Naive thymus-derived CD4-positive, alpha-beta T cell (primary cell): ENCODE measurements at places on chromosomes 12 and 14. TPM values are rescaled to one million over a fixed set of nuclear protein-coding genes. Genes with fewer than 3 reads are reported as not detected.

GRCh38 chr14:70021548-70022220 lies 142.5 kb downstream of the SMOC1 start:
- H3K27me3 ChIP-seq: no peaks in the 10 kb centered on the region
- no peak for DNase-seq
- no peaks in the 10 kb centered on the region for H3K4me1 ChIP-seq
- no peak overlapping the region for H3K4me3 ChIP-seq

DNA sequence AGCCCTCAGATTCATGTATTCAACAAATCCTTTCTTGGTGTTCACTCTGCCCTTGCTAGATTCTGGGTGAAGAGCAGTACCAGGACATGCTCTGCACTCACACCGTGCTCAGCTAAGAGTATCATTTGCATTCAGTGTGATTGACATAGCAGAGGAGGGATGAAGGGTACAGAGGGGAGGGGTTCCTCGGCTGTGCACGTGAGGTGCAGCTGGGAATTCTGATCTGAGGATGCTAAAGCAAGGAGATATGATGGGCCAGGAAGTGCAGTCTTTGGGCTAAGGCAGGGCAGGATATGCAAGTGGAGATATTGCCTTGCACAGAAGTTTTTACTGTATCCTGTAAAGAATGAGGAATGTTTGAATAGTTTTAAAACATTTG lies 108.6 kb downstream of the FGD4 start:
- no peaks in the 10 kb centered on the region for H3K27me3 ChIP-seq
- no peak overlapping the region for H3K27ac ChIP-seq
- no peak overlapping the region for H3K4me3 ChIP-seq
- H3K36me3 ChIP-seq: no peaks in the 10 kb centered on the region

Gene SDR9C7
- not detected for polyA plus RNA-seq

DNA sequence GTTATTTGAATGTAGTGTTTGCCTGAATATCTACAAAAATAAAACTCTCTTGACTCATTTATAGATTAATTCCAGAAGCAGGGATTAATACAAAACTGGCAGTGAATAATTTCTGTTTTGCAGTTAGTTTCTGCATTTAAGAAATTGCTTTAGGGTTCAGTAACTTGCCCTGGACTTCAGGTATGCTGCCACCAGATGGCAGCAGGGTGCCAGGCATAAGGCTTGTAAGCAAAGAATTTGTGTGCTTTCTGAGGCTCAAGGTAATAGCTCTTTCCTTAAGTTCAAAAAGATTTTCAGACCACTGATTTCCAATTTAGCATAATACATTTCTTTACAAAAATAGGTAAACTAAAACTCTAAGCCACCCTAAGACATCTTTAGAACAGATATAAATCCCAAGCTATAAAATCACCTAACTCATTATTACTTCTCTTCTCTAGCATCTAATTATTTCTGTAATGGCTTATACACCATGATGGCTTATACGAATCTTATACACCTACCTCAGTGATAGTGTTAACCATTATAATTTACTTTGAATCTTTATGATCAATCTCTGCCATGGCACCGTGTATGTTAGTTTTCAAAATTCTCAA lies 398.3 kb downstream of the APAF1 start:
- peak; percentile 16 for DNase-seq
- H3K4me3 ChIP-seq: no peak overlapping the region
- no peaks in the 10 kb centered on the region for H3K36me3 ChIP-seq
- H3K4me1 ChIP-seq: no peaks in the 10 kb centered on the region

GRCh38 chr14:25150401-25150800 lies 100.5 kb upstream of the STXBP6 start:
- DNase-seq: no peak
- H3K36me3 ChIP-seq: no peaks in the 10 kb centered on the region
- H3K4me3 ChIP-seq: no peak overlapping the region
- H3K27ac ChIP-seq: no peak overlapping the region

DNA sequence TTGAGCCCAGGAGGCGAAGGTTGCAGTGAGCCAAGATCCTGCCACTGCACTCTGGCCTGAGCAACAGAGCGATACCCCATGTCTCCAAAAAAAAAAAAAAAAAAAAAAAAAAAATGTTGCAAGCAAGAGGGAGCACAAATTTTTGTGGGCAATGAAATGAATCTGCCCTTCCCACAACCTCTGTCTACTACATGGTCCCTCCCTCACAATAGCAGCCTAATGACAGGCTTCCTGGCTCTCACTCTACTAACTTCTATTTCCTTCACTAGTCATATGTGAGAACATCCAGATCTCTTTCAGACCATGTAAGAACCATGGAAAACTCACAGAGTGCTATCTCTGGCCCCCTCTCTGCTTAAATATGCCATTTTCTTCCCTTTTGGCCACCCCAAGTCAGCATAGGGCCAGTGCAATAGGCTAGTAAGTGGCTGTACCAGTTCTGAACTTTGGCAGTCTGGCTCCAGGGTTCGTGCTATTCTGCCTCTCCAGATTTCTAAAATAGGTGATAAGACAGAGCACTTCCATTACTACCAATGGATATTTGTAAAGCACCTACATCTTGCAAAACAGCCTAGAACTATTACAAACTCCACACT lies 7.1 kb downstream of the OSBPL8 start:
- H3K27me3 ChIP-seq: no peaks in the 10 kb centered on the region
- H3K4me3 ChIP-seq: no peak overlapping the region
- H3K27ac ChIP-seq: no peak overlapping the region
- H3K4me1 ChIP-seq: peaks cover 30% of the 10 kb centered on the region

DNA sequence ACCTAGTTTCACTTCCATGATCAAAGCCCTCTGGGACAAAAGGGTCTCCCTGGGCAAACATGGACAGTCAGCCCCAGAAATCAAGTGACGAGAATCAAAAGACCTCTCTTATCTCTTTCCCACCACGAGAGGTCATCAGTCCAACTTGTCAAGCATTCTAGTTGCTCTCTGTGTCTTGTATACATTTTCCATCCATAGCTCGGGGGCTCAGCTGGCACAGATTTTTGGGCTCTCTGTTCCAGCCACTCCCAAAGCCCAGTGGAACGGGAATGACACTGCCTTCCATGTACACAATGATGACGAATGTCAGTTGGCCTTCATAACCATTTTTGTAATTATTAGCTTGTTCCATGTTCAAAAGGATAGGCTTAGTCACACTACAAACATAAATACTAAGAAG lies 29.7 kb downstream of the NOS1 start:
- no peak for DNase-seq
- no peaks in the 10 kb centered on the region for H3K36me3 ChIP-seq
- no peak overlapping the region for H3K4me3 ChIP-seq
- H3K27me3 ChIP-seq: no peaks in the 10 kb centered on the region

DNA sequence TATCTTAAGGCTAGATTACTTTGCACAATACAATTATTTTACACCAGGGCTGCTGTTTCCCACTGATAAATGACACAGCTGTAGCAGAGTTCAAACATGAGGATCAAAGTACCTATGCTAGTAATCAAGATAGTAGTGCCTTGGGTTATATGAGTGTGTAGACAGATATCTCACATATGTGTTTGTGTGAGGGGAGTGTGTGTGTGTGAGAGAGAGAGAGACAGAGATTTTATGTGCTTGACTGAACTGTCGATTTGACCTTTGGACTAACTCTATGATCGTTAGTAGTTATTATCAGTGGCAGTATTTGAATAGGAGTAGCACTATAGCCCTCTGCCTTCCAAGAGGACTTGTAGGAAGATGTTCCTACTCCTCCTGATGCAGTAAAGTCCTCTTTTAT lies 15.5 kb downstream of the PLEKHA5 start:
- H3K27ac ChIP-seq: no peak overlapping the region
- no peaks in the 10 kb centered on the region for H3K4me1 ChIP-seq
- H3K4me3 ChIP-seq: no peak overlapping the region
- no peak for DNase-seq

GRCh38 chr12:31589598-31589903 lies 1.4 kb downstream of the DENND5B start:
- no peaks in the 10 kb centered on the region for H3K27me3 ChIP-seq
- H3K4me3 ChIP-seq: peak overlapping the region; percentile 8
- no peaks in the 10 kb centered on the region for H3K4me1 ChIP-seq
- H3K36me3 ChIP-seq: no peaks in the 10 kb centered on the region

GRCh38 chr12:91355150-91356006 lies 172.8 kb upstream of the DCN start:
- no peaks in the 10 kb centered on the region for H3K27me3 ChIP-seq
- no peak for DNase-seq
- H3K4me1 ChIP-seq: no peaks in the 10 kb centered on the region
- H3K27ac ChIP-seq: no peak overlapping the region
- H3K36me3 ChIP-seq: no peaks in the 10 kb centered on the region

- DNase-seq: no peak
- no peaks in the 10 kb centered on the region for H3K36me3 ChIP-seq
- no peak overlapping the region for H3K27ac ChIP-seq
- no peak overlapping the region for H3K4me3 ChIP-seq
- no peaks in the 10 kb centered on the region for H3K27me3 ChIP-seq
Measured at GRCh38 chr12:2941524-2941923, 17.7 kb upstream of the TEAD4 start.

DNA sequence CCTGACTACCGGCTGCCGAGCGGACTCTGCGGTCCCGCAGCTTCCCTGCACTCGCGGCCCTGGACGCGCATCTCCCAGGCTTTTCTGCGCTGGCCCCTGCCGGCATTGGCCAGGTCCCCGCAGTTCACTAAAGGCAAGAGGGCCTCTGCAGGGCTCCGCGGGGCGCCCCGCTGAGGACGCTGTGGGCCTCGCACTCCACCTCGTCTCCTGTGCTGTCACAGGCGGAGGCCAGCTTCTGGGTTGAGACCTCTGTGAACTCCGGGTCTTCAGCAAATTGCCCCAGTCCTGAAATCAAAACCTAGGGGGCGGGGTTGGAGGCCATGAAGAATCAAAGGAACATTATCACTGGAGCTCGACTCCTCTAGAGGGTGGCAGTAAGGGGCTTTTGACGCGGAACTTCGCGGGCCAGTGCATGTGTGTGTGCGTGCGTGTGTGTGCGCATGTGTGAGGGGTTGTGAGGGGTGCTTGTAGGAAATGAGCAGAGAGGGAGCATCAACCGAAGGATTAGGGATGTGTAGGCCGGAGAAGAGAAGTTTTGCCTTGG lies 68.5 kb upstream of the CAPRIN2 start:
- peak overlapping the region; percentile 60 for H3K4me3 ChIP-seq
- H3K27ac ChIP-seq: no peak overlapping the region
- H3K36me3 ChIP-seq: no peaks in the 10 kb centered on the region
- no peaks in the 10 kb centered on the region for H3K27me3 ChIP-seq
- peak; percentile 41 for DNase-seq
- H3K4me1 ChIP-seq: peaks cover 11% of the 10 kb centered on the region

DNA sequence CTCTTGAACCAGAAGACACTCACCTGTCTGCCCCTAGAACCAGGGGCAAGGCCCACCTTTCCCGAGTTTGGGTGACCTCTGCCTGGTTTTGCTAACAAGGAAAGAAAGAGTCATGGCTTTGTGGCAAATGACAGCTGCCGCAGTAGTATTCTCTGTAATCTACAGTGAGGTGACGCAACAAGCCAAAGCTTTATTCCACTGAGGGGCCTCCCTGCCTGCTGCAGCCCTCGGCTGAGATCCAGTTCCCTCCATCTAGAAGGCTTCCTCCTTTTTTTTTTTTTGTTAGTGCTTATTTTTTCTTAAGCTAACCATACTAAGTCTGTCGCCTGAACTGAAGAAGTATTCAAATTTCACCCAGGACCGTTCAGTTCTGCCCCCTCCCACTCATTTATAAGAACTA lies 142.3 kb upstream of the TMCC3 start:
- no peak for DNase-seq
- no peaks in the 10 kb centered on the region for H3K36me3 ChIP-seq
- no peaks in the 10 kb centered on the region for H3K27me3 ChIP-seq
- no peak overlapping the region for H3K4me3 ChIP-seq
- H3K27ac ChIP-seq: no peak overlapping the region
- H3K4me1 ChIP-seq: no peaks in the 10 kb centered on the region

DNA sequence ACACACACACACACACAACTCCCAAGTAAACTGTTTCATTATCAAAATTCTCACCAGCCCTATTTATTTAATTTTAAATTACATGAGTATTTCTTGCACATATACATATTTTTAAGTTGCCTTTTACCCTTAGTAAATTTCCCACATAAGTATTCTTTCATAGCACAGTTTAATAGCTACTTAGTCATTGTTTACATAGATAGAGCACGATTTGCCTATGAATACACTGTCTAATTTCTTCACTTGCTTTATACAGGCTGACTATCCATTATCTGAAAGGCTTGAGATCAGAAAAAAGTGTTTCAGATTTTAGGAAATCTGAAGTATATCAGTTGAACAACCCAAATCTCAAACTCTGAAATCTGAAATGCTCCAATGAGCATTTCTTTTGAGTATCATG lies 30.9 kb downstream of the NIN start:
- peaks cover 23% of the 10 kb centered on the region for H3K36me3 ChIP-seq
- H3K27me3 ChIP-seq: no peaks in the 10 kb centered on the region
- no peak for DNase-seq
- H3K4me1 ChIP-seq: peaks cover 5% of the 10 kb centered on the region
- no peak overlapping the region for H3K27ac ChIP-seq

DNA sequence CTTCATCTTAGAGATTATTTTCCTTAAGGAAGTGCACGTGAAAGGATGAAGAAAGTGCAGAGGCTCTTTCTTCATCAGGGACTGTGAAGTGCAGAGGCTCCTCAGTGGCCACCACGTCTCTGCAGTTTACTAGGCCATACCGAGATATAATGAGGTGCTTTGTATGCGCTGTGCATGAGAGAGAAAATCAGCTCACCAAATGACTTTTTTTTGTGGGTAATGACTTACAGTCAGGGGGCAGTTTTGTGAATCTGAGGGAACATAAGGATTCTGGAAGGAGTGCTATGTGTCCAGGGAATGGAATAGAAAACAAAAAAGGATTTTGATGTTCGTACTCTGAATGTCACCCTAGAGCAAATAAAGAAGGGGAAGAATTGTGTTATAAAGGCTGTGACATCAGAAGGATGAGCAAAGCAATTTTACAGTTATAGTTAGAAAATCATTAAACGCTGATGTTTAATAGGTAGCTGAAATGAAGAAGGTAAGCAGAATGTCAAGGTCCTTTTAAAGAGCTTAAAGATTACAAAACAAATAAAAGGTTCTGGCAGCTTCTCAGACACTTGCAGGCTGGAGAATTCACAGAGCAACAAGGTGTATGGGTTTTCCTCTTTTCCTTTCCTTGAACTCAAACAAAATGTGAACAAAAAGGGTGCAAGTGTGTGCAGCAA lies 247.5 kb upstream of the NOVA1 start:
- no peaks in the 10 kb centered on the region for H3K4me1 ChIP-seq
- H3K27ac ChIP-seq: no peak overlapping the region
- DNase-seq: no peak
- H3K27me3 ChIP-seq: no peaks in the 10 kb centered on the region

DNA sequence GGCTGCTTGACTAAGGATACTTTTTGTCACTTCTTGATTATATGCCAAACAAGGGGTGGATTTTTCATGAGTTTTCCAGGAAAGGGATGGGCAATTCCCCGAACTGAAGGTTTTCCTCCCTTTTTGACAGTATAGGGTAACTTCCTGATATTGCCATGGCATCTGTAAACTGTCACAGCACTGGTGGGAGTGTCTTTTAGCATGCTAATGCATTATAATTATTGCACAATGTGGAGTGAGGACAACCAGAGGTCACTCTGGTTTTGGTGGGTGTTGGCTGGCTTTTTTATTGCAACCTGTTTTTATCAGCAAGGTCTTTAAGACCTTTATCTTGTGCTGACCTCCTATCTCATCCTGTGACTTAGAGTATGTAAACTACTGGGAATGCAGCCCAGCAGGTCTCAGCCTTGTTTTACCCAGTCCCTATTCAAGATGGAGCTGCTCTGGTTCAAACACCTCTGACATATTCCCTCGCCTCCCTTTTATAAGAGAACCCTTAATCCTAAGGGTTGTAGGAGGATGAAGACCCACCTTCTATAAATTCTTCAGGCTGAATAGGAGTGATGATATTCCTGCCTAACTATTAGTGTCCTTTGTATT lies 471.2 kb downstream of the ATP23 start:
- H3K36me3 ChIP-seq: no peaks in the 10 kb centered on the region
- H3K4me1 ChIP-seq: no peaks in the 10 kb centered on the region
- H3K27ac ChIP-seq: no peak overlapping the region
- H3K27me3 ChIP-seq: no peaks in the 10 kb centered on the region
